ENCODE measurements at places on chromosomes 6 and 20.
A peak's percentile ranks its signal among the peaks of the same experiment; 100 is the strongest.

DNA sequence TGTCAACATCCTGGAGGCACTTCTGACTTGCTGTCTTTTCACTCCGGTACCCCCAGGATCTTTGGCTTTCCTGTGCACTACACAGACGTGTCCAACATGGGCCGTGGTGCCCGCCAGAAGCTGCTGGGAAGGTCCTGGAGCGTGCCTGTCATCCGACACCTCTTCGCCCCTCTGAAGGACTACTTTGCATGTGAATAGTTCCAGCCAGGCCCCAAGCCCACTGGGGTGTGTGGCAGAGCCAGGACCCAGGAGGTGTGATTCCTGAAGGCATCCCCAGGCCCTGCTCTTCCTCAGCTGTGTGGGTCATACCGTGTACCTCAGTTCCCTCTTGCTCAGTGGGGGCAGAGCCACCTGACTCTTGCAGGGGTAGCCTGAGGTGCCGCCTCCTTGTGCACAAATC is 12.0 kb upstream of the MAPRE1 start:
- DNase-seq = peak; percentile 3

DNA sequence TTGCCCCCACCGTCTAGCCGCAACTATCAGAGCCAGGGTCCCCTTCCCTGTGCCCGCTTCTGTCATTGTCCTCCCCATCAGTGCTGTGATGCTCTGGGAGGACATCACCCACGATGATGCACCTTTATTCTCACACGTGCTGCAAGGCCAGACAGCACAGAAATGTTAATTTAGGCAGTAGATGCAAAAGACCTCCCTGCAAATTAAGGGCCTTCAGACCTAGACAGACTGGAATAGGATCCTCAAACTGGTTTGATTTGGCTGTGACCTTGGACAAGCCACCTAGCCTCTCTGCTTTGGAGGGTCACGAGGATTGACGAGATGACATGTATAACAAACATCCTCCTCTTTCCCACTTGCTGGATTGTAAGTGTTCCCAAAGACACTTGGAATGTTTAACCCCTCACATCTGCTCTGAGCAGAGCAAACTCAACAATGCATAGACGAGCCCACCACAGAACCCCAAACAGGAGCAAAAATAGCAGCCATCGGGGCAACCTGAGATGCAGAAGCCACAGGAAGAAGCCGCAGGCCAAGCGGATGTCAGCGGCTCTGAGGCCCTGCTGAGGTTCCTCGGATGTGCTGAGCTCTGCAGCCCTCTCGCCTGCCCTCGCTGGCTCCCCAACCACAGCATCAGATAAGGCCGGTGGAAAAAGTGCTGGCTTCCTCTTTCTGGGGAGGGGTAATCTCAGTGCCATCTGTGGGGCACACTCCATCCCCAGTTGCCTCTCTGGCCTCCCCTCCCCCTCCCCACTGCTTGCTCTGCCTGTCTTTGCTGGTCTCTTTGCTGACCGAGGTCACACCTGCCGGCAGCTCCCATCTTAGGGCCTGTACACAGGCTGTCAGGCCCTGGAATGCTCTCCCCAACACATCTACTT is 35.3 kb downstream of the TOX2 start:
- no peak for DNase-seq

DNA sequence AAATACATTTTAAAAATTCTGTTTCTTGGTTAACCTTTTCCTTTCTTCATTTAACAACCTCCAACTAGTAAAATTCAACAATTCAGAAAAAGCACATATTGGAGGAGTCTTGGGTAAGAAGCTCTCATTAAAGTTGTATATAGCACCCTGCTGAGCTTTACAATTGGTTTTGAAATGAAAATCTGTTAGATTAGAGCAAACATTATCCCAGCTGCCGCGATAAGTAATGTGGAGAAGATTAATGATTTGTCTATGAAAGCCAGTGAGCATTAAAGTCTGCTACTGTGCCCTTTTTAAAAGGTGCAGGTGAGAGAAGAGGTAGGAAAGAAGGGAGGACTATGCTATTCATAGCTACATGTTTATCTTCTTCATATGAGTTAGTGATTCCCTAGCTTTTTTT is 201.5 kb downstream of the ZFAND3 start:
- DNase-seq = no peak

DNA sequence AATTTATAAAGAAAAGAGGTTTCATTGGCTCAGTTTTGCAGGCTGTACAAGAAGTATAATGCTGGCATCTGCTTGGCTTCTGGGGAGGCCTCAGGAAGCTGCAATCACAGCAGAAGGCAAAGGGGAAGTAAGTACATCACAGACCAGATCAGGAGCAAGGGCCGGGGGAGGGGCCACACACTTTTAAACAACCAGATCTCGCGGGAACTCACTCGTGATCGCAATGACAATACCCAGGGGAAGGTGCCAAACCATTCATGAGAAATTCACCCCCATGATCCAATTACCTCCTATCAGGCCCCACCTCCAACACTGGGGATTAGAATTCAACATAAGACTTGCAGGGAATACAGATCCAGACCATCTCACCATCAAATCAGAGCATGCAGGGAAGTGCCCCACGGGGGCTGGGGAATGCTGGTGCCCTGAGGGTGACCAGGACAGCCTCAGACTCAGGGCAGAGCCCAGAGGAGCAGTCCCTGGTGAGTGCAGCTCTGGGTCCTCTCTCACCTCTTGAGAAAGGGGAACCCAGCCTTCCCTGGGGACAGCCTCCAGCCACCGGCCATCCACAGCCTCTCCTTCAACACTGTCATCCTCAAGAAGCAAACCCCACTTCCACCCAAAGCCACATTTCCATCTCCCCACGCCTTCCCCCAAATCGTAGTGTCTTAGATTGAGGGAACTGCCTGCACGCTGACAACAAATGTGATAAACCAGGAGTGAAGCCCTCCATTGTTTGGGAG is 80.7 kb downstream of the ANKRD60 start:
- no peak for DNase-seq

DNA sequence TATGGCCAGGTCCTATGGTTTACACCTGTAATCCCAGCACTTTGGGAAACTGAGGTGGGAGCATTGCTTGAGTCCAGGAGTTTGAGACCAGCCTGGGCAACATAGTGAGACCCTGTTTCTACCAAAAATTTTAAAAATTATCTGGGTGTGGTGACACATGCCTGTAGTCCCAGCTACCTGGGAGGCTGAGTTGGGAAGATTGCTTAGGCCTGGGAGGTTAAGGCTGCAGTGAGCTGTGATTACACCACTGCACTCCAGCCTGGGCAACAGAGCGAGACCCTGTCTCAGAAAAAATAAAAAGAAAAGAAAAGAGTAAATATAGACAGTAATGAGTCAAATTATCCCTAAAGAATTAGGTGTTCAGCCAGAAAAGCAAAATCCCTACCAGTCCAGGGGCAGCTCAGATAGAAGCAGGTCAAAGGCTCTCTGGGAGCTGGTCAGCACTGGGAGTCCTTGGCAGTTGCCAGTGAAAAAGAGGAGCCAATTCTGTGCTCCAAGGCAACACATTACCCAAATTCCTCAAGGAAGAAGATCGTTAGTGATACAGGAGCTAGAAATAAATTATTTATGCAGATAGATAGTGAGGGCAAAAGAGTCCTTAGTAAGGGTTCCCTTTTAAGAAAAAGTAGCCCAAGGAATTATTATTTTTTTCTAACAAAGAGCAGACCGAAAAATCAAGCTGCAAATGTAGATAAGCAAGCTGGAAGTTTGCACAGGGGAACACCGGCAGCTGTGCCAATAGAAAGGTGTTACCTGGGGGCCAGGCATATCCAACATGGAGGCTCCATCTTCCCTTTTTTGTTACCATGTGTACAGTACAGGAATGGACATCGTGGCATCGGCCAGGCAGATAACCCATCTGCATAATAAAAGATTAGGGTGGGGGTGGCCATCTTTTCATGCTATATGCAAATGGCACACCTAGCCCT is 31.4 kb upstream of the SEC63 start:
- no peak for DNase-seq

DNA sequence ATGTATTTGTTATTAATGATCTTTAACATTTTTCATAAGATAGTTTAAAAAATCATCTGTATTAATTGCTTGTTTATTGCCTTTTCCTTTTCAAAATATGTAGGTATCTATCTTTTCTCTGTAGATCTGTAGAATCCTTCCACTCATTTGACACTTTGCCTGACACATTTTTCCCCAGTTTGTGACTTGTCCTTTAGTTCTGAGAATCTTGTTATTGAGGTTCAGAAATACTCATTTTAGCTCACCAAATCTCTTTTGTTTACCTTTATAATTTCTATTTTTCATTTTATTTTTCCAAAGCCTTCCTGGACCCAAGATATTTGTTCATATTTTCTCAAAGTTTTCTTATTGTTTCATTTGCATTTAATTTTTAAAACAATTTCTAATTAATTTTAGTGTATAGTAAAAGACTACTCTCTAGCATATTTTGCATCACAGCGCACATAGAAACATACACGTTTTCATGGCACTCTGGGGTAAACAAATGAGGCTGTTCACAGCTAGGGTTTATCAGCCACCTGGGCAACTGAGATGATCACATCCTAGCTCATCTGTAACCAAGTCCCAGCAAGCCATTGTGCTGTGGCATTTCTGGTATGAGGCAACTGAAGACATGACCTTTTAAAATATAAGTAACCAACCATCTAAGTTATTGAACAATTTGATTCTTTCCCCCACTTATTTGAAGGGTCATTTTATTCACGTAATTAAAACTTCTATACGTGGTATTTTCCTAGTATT is 275.7 kb downstream of the ADGB start:
- no peak for DNase-seq

DNA sequence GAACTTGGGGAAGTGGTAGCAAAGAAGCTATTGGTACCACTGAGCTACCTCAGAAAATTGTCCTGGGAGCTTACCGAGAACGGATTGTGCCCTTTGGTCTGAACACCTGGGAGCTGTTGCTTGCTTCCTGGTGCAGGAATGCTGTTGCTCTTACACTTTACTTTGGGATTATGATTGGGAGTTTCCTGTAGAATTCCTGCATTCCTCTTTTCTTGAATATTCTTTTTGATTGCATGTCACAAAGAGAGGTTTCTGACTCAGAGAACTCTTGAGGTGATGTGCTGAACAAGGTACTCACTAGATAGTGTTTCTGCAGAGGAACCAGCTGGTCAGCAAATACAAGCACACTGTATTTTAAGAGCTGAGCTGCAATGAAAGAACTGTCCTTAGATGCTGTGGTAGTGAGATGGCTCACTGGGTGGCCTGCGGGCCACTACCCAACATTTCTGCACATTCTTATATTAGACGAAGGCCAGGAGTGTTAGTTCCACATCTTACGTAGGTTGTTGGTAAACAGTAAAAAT is 35.0 kb downstream of the LRRC1 start:
- no peak for DNase-seq

GRCh38 chr20:62387933-62388635 is 1.2 kb downstream of the RPS21 start:
- no peak for DNase-seq

GRCh38 chr6:3088968-3089367 is 20.7 kb downstream of the RIPK1 start:
- DNase-seq = no peak

DNA sequence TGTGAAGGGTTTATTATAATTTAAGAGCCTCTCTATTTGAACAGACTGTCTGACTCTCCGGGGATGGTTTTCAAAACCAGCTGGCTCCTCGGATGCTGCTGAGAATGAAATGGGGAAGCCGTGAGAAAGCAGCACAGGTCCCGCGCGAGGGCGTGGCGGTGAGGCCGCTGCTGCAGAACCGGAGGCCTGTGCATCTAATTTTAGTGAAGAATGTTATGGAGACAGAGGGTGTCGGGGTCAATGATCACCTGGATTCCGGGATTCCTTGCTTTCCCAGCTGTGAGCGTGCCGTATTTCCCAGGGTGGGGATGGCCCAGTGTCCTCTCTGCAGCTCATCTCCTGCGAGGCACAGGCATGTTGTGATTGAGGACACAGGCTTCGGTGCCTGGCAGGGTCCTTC is 348.0 kb downstream of the CDH4 start:
- DNase-seq = no peak
